ENCODE measurements at places on chromosomes 5 and 9.
A peak's percentile ranks its signal among the peaks of the same experiment; 100 is the strongest.

DNA sequence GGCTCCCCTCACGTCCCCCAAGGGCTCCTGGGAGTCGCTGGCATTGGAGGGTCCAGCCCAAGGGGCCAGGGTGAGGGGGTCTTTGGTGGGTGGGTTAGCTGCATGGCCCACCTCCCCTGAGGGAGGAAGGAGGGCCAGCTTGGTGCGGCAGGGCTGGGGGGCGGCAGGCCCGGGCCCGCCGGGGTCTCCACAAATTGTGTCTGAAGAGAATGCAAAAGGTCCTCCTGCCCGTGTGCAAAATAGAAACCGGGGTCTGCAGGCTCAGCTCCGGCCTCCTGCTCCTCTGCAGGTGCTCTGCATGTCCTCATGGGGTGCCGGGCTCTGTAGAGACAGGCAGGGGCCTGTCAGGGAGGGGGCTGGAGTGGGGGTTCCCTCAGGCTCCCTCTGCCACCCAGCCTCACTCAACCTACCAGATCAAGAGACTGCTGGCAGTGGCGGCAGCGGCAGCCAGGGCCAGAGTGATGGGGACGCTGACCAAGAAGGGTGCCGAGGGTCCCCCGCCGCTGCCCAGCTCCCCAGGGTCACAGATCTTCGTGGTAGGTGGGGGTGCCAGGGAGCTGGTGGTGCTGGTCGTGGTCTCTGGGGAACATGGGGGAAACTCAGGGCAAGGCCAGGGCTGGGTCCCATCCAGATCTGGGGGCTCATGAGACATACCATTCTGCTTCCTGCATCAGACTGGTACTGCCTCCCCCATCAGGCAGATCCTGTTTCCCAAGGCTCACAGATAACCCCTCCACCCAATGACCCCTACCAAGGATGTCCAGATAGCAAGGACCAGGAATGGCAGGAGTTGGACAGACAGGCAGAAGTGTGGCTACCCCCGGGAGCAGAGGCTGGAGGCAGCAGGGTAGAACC lies 29.2 kb upstream of the ENHO start:
- DNase-seq = no peak

GRCh38 chr5:396531-396961 lies 46.4 kb upstream of the EXOC3 start:
- DNase-seq = peak; percentile 62

DNA sequence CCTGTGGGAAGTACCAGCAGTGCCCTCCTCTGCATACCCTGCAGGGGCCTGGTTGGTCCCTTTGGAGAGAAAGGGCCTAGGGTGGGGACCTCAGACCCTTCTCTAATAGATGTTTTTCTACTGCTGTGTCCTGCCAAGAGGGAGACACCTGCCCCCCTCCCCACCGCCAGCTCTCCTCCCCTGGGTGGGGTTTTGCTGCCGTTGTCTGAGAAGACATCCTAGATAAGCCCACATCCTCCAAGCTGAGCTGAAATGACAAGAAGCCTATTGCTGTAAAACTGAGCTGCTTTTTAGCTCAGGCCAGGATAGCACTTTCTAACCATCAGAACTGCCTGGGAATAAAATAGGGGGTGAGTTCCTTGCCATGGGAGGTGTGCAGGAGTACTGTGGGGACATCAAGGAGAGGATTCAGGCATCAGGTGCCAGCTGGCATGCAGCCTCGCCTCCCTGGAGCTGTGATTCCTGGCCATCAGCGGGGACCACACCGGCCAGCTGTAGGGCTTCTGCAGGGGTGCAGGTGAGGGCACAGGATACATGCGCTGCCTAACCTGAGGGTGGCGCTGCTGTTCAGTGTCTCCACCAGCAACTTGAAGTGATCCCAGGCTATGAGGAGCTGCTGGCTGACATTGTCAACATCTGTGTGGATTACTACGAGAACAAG lies 37.9 kb downstream of the CYFIP2 start:
- peak; percentile 60 for DNase-seq

GRCh38 chr5:82360022-82360421 lies 81.9 kb upstream of the RPS23 start:
- no peak for DNase-seq

- DNase-seq = no peak
These were observed 112.6 kb downstream of the ESM1 start for GRCh38 chr5:54872810-54873209.

DNA sequence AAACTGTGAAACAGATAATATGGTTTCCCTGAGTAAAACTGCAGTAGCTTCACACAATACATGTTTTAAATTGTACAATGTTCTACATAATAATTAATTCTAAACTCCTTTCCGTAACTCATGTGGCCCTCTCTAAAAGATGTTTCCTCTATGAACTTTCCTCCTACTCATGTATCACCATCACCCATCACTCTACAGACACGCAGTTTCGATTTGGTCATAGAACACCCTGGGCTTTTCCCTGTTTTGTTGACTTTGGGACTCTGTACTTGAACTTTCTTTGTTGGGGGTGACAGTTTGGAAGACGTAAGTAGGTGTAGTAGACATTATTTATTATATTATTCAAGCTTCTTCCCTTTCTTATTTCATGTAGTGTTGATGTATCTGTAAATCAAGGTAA lies 44.1 kb upstream of the GABRA6 start:
- no peak for DNase-seq

- no peak for DNase-seq
These were observed 62.8 kb upstream of the KLF9 start for GRCh38 chr9:70477146-70477745.

GRCh38 chr9:72564479-72565281 lies 43.3 kb downstream of the TMC1 start:
- no peak for DNase-seq

DNA sequence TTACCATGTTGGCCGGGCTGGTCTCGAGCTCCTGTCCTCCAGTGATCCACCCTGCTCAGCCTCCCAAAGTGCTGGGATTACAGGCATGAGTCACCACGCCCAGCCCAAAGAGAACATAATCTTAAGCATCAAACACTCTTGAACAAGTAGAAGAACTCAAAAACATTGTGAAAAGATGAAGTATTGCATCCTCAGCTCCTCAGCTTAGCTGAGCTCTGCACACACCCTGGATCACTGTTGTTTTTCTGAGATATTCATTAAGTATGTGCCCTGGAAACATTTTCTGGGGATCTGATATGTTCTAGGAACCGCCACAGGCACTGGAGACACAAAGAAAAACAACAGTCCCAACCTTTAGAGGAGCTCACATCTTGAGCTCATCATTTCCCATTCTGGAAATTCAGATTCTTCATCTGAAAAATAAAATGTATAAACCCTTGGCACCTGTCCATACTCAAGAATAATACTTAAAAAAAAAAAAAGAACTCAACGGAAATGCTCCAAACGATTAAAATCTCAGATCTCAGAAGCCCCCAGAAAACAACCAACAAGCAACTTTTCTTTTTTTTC lies 62.2 kb upstream of the ZNF462 start:
- no peak for DNase-seq

DNA sequence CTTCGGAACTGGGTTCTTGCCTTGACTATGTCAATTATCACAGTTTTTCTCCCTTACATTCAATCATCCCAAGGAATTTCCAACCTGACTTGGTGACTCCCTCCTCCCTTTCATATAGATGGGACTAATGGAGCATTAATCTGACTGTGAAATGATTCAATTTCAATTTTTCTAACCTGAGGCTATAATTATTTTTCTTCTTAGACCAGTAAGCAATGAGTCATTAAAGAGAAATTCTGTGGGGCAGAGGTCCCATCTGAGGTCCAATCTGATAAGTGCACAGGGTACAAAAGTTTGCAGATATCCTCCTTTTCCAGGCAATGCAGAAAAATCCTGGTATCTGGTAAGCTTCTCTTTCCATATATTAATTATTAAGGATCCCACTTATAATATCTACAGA lies 18.9 kb downstream of the PDE4D start:
- DNase-seq = no peak

Measured in activated CD8-positive, alpha-beta memory T cell treated with anti-CD3 and anti-CD28 coated beads for 24 hours (primary cell).